ENCODE measurements at places on chromosomes 2 and 18. TPM values are rescaled to one million over a fixed set of nuclear protein-coding genes. Genes with fewer than 3 reads are reported as not detected.

Gene PLCL1
- total RNA-seq, result 93.3 TPM

Gene TOGARAM2
- total RNA-seq, result 42.8 TPM

Gene HOXD8
- total RNA-seq, result 0.32 TPM

Gene CCBE1
- 3.9 TPM for total RNA-seq

Gene CREB1
- total RNA-seq, result 47.9 TPM

Gene CCDC85A
- 4.3 TPM for total RNA-seq

Gene LRP1B
- total RNA-seq, result 0.08 TPM

Gene CERS6
- 66.7 TPM for total RNA-seq

Gene HOXD12
- not detected for total RNA-seq

Gene ST8SIA5
- 1.5 TPM for total RNA-seq

Gene LAMA1
- 0.05 TPM for total RNA-seq

Data from Right ventricle myocardium superior (tissue), 1 donor.